ENCODE measurements at places on chromosomes 5 and 9. TPM values are rescaled to one million over a fixed set of nuclear protein-coding genes. Genes with fewer than 3 reads are reported as not detected.

Gene PCDHA12
- total RNA-seq: 0.15 TPM

Gene AGXT2
- not detected for total RNA-seq

Gene FBXO10
- total RNA-seq: 9.0 TPM

Gene SMIM33
- total RNA-seq: not detected

Gene NOXA1
- total RNA-seq: 0.38 TPM

Gene C5orf52
- not detected for total RNA-seq

Gene GKAP1
- 0.35 TPM for total RNA-seq

Gene ADGRV1
- total RNA-seq: 0.59 TPM

Gene CSF2
- total RNA-seq: not detected

Gene KIF12
- under 0.01 TPM for total RNA-seq

Gene IL17B
- total RNA-seq: not detected

Gene GDNF
- 0.35 TPM for total RNA-seq

Gene OTP
- total RNA-seq: not detected

Gene NPDC1
- total RNA-seq: 9.5 TPM

Gene TMC1
- 0.68 TPM for total RNA-seq

Gene NUP155
- 23.0 TPM for total RNA-seq

Gene GABRP
- total RNA-seq: not detected

Gene DAP
- 48.5 TPM for total RNA-seq

Gene PCDHAC2
- 0.15 TPM for total RNA-seq

Gene ACOT12
- not detected for total RNA-seq

Gene ELOVL7
- under 0.01 TPM for total RNA-seq

Gene KCTD16
- total RNA-seq: 3.4 TPM

Gene ADGRD2
- not detected for total RNA-seq

Gene HMHB1
- total RNA-seq: not detected

Gene TCF7
- total RNA-seq: 0.94 TPM

Gene AQP7
- total RNA-seq: 1.6 TPM

Gene KIF2A
- total RNA-seq: 33.2 TPM

Gene SPATA6L
- total RNA-seq: 0.23 TPM

Gene UBLCP1
- 2.6 TPM for total RNA-seq

Gene NDFIP1
- total RNA-seq: 24.5 TPM

Gene PCDHGB3
- 3.5 TPM for total RNA-seq

Gene SUSD3
- 0.23 TPM for total RNA-seq

Gene BHMT2
- total RNA-seq: 3.3 TPM

Gene SPATA31C1
- not detected for total RNA-seq

Gene DDX4
- not detected for total RNA-seq

Gene HOMER1
- 6.3 TPM for total RNA-seq

Gene AK1
- 53.7 TPM for total RNA-seq

Gene SAXO1
- 0.08 TPM for total RNA-seq

Gene RASEF
- 0.30 TPM for total RNA-seq

Gene HAVCR2
- total RNA-seq: 0.30 TPM

Gene SLC36A3
- not detected for total RNA-seq

Gene CCNJL
- total RNA-seq: 1.6 TPM

Gene WWC1
- 0.38 TPM for total RNA-seq

Gene WDR38
- not detected for total RNA-seq

Gene BICD2
- total RNA-seq: 69.0 TPM
